Inflammatory macrophage treated with lipopolysaccharide for 4 hours (primary cell): ENCODE measurements at places on chromosomes 1 and 21.
A peak's percentile ranks its signal among the peaks of the same experiment; 100 is the strongest.

DNA sequence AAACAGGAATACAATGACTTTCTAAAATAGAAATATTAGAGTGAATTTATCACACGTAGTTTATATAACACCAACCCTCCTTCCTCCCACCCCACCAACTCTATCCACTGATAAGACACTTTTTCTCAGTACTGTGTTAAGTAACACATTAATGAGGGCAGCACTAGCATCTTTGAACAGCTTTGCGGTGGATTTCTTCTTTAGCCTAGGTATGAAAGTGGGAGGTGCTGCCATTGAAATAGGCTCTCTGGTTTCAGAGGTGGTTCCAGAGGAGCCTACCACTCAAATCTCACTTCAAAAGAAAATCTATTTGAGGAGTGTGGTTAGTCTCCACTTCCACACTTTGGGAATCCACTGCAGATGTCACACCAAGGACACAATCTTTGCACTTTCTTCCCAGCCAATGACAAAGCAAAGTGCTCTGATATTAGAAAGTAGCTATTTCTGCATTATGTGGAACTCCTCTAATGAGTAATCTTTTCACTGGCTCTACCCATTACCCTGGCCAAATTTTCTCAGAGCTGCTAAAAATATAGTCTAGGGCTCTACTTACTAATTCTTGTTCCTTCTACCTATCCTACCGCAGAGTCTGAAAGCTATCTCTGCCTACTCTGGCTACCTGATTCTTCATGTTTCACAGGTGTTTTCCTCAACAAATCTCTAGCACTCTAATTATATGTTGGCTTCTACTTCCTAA lies 1667.8 kb downstream of the MRPL39 start:
- DNase-seq, result no peak

- DNase-seq, result no peak
These were observed 12.2 kb downstream of the FAAP20 start for GRCh38 chr1:2182376-2182775.

DNA sequence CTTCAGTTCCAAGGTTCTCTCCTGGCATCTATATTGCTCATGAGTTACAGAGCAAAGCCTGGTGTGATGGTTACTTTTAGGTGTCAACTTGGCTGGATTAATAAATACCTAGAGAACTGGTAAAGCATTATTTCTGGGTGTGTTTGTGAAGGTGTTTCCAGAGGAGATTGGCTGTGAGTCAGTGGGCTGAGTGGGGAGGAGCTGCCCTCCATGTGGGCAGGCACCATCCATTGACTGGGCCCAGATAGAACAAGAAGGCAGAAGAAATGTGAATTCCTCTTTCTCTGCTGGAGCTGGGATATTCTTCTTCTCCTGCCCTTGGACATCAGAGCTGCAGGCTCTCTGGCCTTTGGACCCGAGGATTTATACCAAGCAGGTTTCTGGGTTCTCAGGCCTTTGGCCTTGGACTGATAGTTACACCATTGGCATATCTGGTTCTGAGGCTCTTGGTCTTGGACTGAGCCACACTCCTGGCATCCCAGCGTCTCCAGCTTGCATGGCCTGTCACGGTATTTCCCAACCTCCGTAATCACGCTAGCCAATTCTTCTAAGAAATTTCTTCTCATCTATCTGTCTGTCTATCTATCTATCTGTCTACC lies 44.5 kb downstream of the B3GALT5 start:
- no peak for DNase-seq

DNA sequence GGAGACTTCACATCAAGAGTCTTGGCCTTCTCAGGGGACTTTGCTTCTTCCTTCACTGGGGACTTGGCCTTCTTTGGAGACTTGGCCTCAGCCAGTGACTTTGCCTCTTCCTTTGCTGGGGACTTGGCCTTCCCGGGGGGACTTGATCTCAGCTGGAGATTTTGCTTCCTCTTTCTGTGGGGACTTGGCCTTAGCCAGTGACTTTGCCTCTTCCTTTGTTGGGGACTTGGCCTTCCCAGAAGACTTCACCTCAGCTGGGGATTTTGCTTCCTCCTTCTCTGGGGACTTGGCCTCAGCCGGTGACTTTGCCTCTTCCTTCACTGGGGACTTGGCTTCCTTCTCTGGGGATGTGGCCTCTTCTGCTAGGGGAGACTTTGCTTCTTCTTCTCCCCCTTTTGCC lies 13.5 kb upstream of the CD2 start:
- peak; percentile 37 for DNase-seq

DNA sequence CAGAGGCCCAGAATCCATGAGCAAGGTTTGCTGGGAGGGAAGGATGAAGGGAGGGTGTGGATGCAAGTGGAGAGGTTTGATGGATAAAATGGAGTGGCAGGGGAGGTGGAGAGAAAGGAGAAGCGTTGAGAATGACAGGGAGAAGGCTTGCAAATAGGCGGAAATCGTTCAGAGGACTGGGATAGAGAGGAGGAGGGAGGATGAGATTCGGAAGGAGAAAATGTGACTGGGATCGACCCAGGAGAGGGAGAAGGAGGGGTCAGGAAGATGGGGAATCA lies 376 bp downstream of the AVPR1B start:
- no peak for DNase-seq

GRCh38 chr1:233735847-233736246 lies 121.9 kb downstream of the KCNK1 start:
- DNase-seq, result no peak

GRCh38 chr1:222749927-222750326 lies 12.9 kb downstream of the FAM177B start:
- DNase-seq, result no peak

- no peak for DNase-seq
These were observed 660.6 kb downstream of the LRRIQ3 start for GRCh38 chr1:73537400-73537799.

DNA sequence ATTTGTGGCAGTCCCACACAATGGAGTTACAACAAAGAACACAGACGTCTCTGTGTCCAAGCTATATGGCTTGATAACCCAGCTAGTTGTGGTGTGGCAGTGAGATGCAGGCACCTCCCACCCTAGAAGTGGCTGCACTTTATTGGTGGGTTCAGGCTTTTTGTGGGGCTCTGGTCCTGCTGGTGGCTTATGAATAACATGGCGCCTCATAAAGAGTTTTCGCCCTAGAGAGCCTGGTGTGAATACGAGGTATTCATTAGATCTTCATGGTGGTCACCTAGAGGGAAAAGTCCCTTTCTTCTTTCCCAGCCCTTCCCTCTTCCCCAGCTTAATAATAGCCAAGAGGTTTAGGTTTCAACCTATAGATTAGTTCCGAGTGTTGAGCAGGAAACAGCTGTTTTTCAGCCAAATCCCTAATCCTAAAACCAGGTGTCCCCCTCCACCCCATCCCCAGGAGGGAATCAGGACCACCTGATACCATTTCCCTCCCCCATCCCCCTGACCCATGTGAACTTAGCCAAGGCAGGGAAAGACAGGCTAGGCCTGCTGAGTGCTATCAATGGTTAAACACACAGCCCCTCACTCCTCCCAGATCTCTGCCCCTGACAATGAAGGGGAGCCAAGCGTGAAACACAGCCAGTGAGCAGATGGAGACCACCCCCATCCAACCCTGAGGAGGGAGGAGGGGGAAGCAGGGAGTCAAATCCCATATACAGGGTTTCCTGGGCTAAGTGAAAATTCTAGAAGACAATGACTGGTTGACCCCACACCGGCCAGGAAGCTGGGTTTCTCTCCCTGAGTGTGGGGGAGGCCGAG lies 58.2 kb downstream of the NFASC start:
- DNase-seq, result no peak

DNA sequence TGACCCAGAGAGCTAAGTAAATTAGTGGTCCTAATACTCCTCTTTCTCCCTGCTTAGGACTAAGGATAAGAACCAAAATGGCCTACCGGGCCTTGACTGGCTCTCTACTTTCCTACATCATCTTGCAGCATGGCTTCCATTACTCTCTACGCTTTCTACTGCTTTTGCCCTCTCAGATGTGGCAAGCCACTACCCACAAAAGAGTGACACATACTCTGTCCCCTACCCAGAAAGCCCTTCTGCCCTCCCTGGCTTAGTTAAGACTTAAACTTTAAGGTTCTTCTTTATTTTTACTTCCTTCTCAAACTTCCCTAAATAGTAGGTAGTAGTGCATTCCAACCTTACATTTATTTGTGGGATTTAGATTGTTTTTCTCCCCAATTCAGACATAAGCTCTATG lies 228.1 kb downstream of the TPR start:
- peak; percentile 46 for DNase-seq

DNA sequence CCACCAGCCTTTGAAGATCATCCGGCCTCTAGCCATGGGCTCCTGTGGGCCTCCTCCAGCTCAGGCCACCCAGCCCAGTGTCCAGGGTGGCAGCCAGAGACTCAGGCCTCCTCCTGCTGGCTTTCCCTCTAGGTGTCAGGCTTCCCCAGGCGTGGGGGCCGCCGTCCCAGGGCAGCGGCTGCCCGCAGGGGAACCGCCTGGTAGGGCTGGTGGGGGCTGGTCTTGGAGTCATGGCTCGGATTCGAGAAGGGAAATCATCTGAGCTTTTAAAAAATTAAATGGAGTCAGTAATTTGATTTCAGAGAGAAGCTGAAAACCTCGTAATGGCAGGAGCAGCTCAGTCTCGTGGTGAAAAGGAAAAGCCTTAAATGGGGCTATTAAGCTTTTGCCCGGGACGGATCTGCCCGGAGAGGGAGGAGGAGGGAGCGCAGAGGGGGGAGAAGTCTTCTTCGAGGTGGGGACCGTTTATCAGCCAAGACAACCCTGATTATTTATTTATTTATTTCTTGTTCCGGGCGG lies 66.4 kb upstream of the TARDBP start:
- DNase-seq, result no peak

DNA sequence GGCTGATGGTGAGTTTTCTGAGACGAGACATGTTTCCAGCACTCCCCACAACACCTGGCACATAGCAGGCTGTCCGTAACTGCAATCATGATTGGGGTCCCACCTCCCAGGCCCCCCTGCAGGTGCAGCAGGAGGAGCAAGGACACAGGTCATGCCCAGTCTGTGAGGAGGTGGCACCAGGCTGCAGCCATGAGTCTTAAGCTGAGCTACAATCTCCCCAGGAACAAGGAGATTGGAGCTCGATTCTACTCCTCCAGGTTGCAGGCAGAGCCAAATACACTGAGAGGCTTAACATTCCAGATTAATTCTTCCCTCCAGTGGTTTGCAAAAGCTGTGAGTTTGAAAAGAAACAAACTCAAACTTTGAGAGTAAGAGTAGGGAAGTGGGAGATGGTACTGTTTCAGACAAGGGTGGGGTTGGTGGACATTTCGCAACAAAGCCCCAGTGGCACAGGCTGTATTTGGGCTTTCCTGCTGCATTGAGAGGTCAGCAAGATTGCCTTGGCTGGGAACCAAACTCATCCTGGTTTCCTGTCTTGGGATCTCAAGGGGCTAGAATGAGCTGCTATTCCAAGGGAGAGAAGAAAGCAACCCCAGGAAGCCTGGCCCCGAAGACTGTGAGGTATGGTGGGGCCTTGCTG lies 64.8 kb upstream of the GALNT2 start:
- DNase-seq, result peak; percentile 29

DNA sequence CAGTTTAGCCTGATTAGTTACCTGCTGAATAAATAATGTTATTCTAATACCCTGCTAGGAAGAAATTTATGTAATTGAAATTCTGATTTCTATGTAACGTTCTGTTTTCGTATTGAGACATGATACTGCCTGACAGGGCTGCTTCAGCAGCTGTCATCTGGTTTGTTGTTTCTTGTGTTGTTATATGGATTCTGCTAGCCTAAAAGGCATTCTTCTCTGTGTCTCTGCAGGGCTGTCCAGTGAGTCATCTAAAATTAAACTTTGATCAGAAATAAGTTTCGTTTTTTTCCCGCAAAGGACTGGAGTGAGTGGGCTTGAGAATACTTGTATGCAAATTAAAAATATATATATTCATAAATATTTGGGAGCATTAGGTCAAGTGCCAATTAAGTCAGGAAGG lies 93.0 kb downstream of the DYRK1A start:
- DNase-seq, result no peak

DNA sequence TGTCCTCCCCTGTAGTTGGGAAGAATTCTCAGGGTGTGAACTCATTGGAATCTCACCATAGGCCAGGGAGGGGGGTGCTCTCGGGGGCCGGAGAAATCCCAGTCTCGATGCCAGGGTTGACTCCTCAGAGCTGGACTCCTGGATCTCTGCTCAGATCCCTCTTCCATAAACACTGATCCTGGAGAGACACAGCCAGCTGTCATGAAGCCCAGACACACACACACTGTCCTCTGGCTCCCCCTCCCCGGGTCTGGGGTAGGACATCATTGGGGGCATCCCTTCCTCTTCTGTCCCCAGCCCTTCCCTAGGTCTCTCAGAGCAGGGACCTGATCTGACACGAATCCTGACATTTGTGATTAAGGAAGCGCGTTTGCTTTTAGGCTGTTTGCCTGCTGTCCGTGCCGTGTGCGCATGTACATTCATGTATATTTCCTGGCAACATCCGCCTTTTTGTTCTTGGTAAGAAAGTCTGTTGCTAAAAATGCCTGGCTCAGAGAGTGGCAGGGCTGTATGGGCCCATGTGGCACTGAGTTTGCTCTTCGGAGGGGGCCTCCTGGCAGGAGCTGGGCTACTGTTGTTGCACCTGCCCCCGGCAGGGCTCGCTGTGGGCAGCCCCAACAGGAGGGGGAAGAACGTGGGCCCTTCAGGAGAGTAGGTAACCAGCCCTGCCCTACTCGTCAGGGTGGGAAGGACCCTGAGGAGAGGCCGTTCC lies 45.4 kb upstream of the SELENON start:
- no peak for DNase-seq

DNA sequence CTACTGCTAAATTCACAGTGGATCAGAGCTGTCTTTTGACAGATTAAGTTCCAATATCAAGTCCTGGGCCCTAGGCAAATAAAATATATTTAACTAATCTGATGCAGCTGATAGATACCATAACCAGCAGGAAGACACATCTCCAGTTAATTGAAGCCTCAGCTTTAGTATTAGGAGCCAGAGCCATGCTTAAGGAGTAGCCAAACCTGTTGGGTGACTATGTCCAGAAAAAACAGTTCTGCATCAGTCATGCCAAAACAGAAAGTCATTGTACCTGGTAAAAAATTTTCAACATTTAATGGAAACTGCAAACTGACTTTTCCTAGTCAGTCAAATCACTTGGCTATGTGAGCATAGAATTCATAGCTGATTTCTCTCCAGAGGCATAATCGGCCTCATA lies 200.5 kb upstream of the RUNX1 start:
- no peak for DNase-seq

- DNase-seq, result no peak
These were observed 31.4 kb downstream of the CLSTN1 start for GRCh38 chr1:9792156-9793042.

DNA sequence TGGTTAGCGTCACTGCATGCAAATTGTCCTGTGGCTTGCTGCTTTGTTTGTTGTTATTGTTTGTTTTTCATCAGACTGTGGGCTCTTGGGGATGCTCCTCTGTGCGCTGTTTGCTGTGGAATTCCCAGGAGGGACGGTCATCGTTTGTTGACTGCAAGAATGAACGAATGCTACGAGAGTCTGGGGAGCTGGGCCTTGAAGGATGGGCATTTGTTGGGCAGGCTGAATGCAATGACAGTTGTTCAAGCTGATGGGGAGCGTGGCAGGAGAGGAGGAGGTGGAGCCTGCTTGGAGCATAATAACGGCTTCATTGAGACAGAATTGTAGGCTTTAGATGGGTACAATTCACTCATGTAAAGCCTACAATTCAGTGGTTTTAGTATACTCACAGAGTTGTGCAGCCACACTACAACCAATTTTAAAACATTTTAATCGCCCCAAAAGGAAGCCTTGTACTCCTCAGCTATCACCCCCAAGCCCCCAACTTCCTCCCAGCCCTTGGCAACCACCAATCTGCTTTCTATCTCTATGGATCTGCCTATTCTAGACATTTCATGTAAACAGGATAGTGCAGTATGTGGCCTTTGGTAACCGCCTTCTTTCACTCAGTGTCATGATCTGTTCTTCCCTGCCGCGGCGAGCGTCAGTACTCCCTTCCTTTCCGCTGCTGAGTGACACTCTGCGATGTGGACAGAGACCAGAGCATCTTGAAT lies 190.2 kb downstream of the CAMTA1 start:
- DNase-seq, result no peak

- no peak for DNase-seq
These were observed 53.8 kb downstream of the KCNK1 start for GRCh38 chr1:233667741-233668140.
